ENCODE measurements at places on chromosomes 6 and 20. TPM values are rescaled to one million over a fixed set of nuclear protein-coding genes. Genes with fewer than 3 reads are reported as not detected.

The CASS4 gene
- not detected for total RNA-seq

The ZC2HC1B gene
- not detected for total RNA-seq

The PNRC1 gene
- total RNA-seq: 45.3 TPM

The CRIP3 gene
- 55.0 TPM for total RNA-seq

The STX16 gene
- total RNA-seq: 58.3 TPM

The COL21A1 gene
- total RNA-seq: not detected

The LGSN gene
- not detected for total RNA-seq

The BPIFA3 gene
- total RNA-seq: not detected

The GNMT gene
- 0.76 TPM for total RNA-seq

The HNF4A gene
- not detected for total RNA-seq

The SLC22A2 gene
- total RNA-seq: not detected
